CD8-positive, alpha-beta memory T cell (primary cell): ENCODE measurements at places on chromosomes 3 and 15. TPM values are rescaled to one million over a fixed set of nuclear protein-coding genes. Genes with fewer than 3 reads are reported as not detected.
A peak's percentile ranks its signal among the peaks of the same experiment; 100 is the strongest.

DNA sequence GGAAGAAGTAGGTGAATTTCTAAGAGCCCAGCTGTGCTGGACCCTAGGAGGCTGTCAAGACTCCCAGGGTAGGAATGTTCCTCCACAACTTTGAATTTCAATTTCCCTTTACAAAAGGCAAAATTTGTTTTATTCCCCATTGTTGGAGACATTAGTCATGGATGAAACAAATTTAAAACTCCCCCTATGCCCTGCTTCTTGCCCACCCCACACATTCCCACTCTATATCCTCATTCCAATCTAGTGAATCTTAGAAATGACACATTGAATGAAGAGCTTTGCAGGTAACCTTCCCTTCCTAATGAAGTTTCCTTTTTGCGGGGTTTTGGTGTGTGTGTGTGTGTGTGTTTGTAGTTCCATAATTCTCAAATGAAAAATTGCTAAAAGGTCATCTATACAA is 72.6 kb downstream of the CCNL1 start:
- H3K36me3 ChIP-seq = no peaks in the 10 kb centered on the region
- H3K4me1 ChIP-seq = peaks cover 20% of the 10 kb centered on the region
- H3K27me3 ChIP-seq = no peaks in the 10 kb centered on the region
- DNase-seq = no peak
- peak overlapping the region; percentile 68 for H3K27ac ChIP-seq

- no peaks in the 10 kb centered on the region for H3K36me3 ChIP-seq
- H3K27me3 ChIP-seq = no peaks in the 10 kb centered on the region
- no peak overlapping the region for H3K4me3 ChIP-seq
- no peak overlapping the region for H3K27ac ChIP-seq
- H3K4me1 ChIP-seq = no peaks in the 10 kb centered on the region
- no peak for DNase-seq
Observed at GRCh38 chr3:112611752-112612515, 29.0 kb downstream of the CCDC80 start.

RTP1 gene
- polyA plus RNA-seq = not detected

- no peak overlapping the region for H3K4me3 ChIP-seq
- no peak for DNase-seq
- no peaks in the 10 kb centered on the region for H3K4me1 ChIP-seq
- H3K27ac ChIP-seq = no peak overlapping the region
- no peaks in the 10 kb centered on the region for H3K36me3 ChIP-seq
- no peaks in the 10 kb centered on the region for H3K27me3 ChIP-seq
Observed at GRCh38 chr3:21043139-21043538, 707.9 kb downstream of the ZNF385D start.

SLC27A2 gene
- polyA plus RNA-seq = 3.0 TPM

- no peak overlapping the region for H3K4me3 ChIP-seq
- H3K36me3 ChIP-seq = no peaks in the 10 kb centered on the region
- no peak for DNase-seq
- H3K4me1 ChIP-seq = no peaks in the 10 kb centered on the region
- H3K27ac ChIP-seq = no peak overlapping the region
Observed at GRCh38 chr3:73379465-73379864, 245.3 kb downstream of the PDZRN3 start.

DNA sequence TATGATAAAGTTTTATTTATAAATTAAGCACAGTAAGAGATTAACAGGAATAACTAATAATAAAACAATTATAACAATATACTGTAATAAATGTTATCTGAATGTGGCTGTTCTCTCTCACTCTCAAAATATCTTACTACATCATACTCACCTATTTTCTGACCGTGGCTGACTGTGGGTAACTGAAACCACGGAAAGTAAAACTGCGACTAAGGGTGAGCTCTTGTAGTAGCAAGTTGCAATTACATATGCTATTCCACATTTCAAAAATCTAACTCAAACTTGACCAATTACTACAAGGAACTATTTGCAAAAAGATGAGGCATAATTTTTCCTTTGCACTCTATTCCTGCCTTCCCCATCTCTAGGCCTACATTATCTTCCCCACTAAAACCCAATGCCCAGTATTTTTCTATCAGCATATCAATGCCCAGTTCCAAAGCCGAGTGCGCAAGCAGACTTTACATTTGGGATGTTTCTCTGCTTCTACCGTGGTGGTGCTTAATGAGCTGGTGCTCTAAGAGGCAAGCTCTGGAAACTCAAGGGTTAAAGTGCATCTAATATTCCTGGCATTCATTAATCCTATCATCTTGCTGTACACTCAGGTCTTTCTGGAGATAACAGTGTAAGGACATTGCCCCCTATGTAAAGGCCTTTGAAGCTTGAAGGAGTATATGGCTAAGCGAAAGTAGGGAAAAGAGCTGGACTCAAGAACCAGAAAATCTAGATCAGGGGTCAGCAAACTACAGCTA is 6.7 kb downstream of the PCYT1A start:
- H3K27me3 ChIP-seq = no peaks in the 10 kb centered on the region
- DNase-seq = no peak
- no peak overlapping the region for H3K27ac ChIP-seq
- no peak overlapping the region for H3K4me3 ChIP-seq
- H3K36me3 ChIP-seq = no peaks in the 10 kb centered on the region
- peaks cover 18% of the 10 kb centered on the region for H3K4me1 ChIP-seq

- H3K27me3 ChIP-seq = no peaks in the 10 kb centered on the region
- no peak overlapping the region for H3K27ac ChIP-seq
- DNase-seq = no peak
- H3K36me3 ChIP-seq = no peaks in the 10 kb centered on the region
- no peak overlapping the region for H3K4me3 ChIP-seq
- H3K4me1 ChIP-seq = no peaks in the 10 kb centered on the region
Observed at GRCh38 chr3:159821736-159822135, 166.9 kb upstream of the IL12A start.

- no peak overlapping the region for H3K27ac ChIP-seq
- H3K4me3 ChIP-seq = no peak overlapping the region
- DNase-seq = no peak
- no peaks in the 10 kb centered on the region for H3K27me3 ChIP-seq
Observed at GRCh38 chr15:67327312-67327711, 72.7 kb downstream of the IQCH start.

GRCh38 chr3:133384331-133385027 is 15.4 kb upstream of the BFSP2 start:
- no peak for DNase-seq
- H3K27ac ChIP-seq = no peak overlapping the region
- no peaks in the 10 kb centered on the region for H3K4me1 ChIP-seq
- no peaks in the 10 kb centered on the region for H3K36me3 ChIP-seq

DNA sequence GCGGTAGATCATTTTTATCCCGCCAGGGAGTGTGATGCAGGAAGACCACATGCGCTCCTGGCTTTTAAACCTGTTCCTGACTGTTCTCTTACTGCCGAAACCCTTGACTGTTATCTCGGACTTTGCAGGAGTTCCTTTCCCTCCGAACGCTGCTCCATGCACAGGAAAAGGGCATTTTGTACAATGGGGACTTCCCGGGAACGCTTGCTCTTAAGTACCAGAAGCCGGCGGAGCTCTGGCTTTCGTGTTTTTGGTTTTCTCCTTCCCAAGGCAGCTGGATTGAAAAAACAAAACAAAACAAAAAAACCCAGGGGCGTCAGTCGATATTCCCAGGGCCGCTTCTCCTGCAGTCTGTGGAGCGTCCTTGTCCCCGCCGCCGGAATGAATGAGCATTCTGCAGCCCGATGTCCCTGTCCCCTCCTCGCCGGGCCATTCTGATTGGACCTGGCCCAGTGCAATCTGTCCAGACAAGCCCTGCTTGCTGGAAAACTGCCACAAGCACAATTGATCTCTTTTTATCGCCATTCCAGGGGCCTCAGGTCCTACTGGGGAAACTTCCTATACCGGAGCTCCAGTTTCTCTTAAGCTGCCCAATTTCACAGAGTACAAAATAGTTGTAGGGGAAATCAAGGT is 44.8 kb downstream of the SLC6A1 start:
- H3K4me1 ChIP-seq = no peaks in the 10 kb centered on the region
- no peak for DNase-seq
- H3K27ac ChIP-seq = no peak overlapping the region

B3GALNT1 gene
- polyA plus RNA-seq = 2.0 TPM

VIPR1 gene
- polyA plus RNA-seq = 12.7 TPM

DNA sequence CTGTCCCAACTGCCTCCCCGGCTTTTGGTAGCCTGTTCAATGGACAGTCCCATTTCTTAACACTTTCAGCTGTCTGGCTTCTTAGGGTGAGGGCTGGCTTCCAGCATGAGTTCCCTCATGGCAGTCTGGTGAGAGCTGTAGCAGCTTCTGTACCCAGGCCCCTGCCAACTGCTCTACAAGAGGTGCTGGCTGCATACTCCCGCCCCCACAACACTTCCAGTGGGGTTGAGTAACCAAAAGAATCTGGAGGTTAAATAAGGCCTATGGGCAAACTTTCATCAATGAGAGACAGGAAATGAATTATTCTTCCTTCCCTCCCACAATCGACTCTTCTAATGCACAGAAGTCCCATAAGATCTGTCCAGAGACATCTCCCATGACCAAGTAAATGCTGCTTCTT is 145.0 kb downstream of the NEK10 start:
- H3K4me1 ChIP-seq = no peaks in the 10 kb centered on the region
- no peaks in the 10 kb centered on the region for H3K36me3 ChIP-seq
- no peak overlapping the region for H3K4me3 ChIP-seq
- DNase-seq = no peak
- H3K27me3 ChIP-seq = no peaks in the 10 kb centered on the region
- no peak overlapping the region for H3K27ac ChIP-seq

DNA sequence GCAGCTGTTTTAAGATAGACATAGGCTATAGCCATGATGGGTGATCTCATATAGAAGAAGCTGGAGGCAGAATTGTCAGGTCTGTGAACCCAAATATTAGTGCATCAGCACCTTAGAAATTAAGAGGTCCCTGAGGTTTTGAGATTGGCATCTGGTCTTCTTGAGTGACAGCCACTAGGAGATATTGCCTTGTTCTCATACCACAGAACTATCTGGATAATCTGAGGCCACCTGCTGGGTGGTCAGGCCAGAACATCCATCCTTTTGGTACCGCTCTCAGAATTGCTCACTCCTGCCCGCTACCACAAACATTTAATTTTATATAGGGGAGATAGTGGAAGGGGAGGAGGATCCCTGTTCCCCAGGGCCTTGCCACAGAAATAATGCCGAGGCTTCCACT is 210.6 kb upstream of the ZPLD1 start:
- H3K27me3 ChIP-seq = no peaks in the 10 kb centered on the region
- no peaks in the 10 kb centered on the region for H3K36me3 ChIP-seq
- no peak overlapping the region for H3K4me3 ChIP-seq
- H3K27ac ChIP-seq = no peak overlapping the region
- DNase-seq = no peak

LRTM1 gene
- not detected for polyA plus RNA-seq

SLTM gene
- 91.5 TPM for polyA plus RNA-seq

GRCh38 chr3:14460342-14461005 is 58.1 kb downstream of the SLC6A6 start:
- no peak for DNase-seq
- no peaks in the 10 kb centered on the region for H3K4me1 ChIP-seq
- no peaks in the 10 kb centered on the region for H3K27me3 ChIP-seq
- peaks cover 10% of the 10 kb centered on the region for H3K36me3 ChIP-seq

- no peak overlapping the region for H3K4me3 ChIP-seq
- no peaks in the 10 kb centered on the region for H3K36me3 ChIP-seq
- no peaks in the 10 kb centered on the region for H3K27me3 ChIP-seq
Observed at GRCh38 chr3:146152834-146153233, 8.2 kb downstream of the PLOD2 start.

DNA sequence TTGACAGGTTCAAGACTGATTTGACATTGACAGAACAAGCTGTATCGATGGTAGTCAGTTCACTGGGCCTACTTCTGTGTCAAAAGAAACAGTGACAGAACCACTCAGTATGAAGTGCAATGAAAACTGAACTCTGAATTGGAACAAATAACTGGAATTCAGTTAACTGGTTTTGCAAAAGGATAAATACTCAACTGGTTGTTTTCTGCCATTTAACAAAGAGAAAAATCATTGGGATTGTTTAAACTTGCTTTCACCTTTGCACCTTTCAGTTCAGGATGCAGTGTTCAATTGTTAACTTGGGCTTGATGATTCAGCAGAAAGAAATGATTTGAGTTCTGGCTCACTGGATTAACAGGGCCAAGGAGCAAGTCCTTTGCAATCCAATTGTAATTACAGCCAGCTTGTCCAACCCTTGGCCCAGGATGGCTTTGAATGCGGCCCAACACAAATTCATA is 4.9 kb downstream of the BTD start:
- no peak for DNase-seq
- no peaks in the 10 kb centered on the region for H3K36me3 ChIP-seq

GRCh38 chr3:82000773-82001172 is 239.3 kb upstream of the GBE1 start:
- H3K4me3 ChIP-seq = no peak overlapping the region
- no peak overlapping the region for H3K27ac ChIP-seq
- DNase-seq = no peak
- H3K27me3 ChIP-seq = no peaks in the 10 kb centered on the region
- H3K4me1 ChIP-seq = no peaks in the 10 kb centered on the region

DNA sequence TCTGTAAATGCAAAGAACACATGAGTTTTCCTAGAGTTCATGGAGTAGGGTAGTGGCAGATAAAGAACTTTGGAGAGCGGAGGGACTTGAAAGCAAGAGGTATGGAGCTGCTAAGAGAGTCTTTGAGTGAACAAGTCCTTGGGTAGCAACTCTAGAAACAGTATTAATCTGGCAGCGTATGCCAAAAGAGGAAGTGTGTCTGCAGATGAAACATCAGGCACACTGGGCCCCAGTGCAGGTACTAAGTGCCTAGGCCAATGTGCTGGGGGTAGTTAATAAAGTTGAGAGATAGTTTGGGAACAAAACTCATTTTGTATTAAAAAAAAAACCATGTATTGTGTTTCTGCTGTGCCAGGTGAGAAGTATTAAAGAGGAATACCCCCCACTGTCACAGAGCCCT is 223.0 kb upstream of the STRIT1 start:
- no peak for DNase-seq
- no peaks in the 10 kb centered on the region for H3K4me1 ChIP-seq
- H3K36me3 ChIP-seq = no peaks in the 10 kb centered on the region
- H3K4me3 ChIP-seq = no peak overlapping the region
- H3K27ac ChIP-seq = no peak overlapping the region

IL17RB gene
- 0.98 TPM for polyA plus RNA-seq

GRCh38 chr15:60373745-60374144 is 24.0 kb downstream of the ANXA2 start:
- no peak for DNase-seq
- H3K4me1 ChIP-seq = no peaks in the 10 kb centered on the region
- H3K27me3 ChIP-seq = no peaks in the 10 kb centered on the region
- H3K4me3 ChIP-seq = no peak overlapping the region

GRCh38 chr3:143031327-143031726 is 30.0 kb downstream of the U2SURP start:
- H3K4me1 ChIP-seq = no peaks in the 10 kb centered on the region
- peaks cover 35% of the 10 kb centered on the region for H3K36me3 ChIP-seq
- DNase-seq = no peak
- no peaks in the 10 kb centered on the region for H3K27me3 ChIP-seq

GRCh38 chr3:166367947-166368533 is 530.8 kb upstream of the BCHE start:
- no peak overlapping the region for H3K4me3 ChIP-seq
- no peaks in the 10 kb centered on the region for H3K27me3 ChIP-seq
- H3K4me1 ChIP-seq = no peaks in the 10 kb centered on the region
- H3K36me3 ChIP-seq = no peaks in the 10 kb centered on the region
